Tongue (tissue), 3 donors: ENCODE measurements at places on chromosomes 6 and 20.

DNA sequence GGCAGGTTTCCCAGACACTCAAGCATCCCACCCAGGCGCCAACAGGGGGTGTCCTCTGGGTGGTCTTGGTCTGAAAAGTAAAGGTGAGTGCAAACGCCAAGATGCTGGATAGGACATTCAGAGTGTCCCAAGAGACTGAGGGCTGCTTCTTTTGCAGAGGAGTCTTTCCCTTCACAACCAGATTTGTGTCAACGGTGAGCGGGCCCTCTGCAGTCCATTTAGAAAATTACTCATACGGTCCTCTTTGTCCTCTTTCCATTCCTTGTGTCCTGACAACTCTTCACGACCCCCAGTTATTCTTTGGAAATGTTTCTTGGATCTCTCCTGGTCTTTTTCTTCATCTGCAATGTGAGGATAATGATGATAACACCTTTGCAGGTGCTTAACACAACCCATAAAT is 257.8 kb downstream of the CDC5L start:
- DNase-seq: no peak

GRCh38 chr6:49415358-49415757 is 47.7 kb downstream of the MMUT start:
- no peak for DNase-seq

DNA sequence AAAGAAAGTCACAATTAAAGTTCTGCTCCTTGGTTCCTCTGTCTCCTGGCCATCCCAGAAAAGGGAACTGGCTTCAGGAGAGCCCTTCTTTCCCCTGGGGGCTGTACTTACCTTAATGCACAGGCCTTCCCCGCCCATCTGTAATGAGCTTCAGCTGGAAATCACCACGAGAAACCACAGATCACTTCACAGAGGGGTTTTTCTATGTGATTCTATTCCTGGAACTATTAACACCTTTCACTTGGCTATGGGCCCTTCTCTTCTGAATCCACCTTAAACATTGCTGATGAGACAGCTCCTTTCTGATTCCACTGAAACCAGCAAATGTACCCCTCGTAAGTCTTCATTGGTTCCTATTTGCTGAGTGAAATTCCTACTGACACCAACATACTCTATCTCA is 80.7 kb downstream of the FOXF2 start:
- DNase-seq: no peak

DNA sequence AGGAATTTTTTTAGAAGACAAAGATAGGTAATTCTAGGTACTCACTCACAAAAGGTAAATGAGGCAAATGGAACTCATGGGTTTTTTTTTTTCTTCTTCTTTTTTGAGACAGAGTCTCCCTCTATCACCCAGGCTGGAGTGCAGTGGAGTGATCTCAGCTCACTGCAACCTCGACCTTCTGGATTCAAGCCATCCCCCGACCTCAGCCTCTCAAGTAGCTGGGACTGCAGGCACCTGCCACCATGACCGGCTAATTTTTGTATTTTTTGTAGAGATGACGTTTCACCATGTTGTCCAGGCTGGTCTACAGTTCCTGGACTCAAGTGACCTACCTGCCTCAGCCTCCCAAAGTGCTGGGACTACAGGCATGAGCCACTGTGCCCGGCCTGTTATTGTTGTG is 126.1 kb downstream of the LRRC1 start:
- no peak for DNase-seq

- peak; percentile 22 for DNase-seq
These were observed 72.4 kb downstream of the TRDN start for GRCh38 chr6:123564361-123564760.

DNA sequence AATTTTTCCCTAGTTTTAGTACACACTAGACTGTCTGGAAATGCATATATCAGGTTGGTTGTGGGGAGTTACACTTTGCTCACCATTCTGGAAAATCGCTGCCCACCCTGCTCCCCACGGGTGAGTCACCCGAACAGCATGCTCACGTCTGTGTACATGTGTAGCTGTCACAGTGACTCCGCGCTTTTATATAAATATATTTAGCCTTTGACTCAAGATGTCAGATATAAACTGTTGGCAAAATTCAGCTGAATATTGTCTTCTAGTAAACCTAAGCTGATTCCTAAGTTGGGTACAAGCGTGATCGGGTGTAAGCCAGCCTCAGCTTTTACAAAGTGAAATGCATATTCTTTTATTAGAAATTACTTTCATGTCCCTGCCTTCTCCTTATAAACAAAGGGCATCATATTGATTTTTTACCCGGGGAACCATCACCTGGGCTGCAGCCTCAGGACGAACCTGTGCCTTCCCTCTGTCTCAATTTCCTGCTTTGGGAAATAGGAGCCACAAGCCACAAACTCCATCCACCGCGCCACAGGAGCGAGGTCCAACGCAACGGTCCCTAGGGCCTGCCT is 4.3 kb downstream of the SDCBP2 start:
- no peak for DNase-seq

DNA sequence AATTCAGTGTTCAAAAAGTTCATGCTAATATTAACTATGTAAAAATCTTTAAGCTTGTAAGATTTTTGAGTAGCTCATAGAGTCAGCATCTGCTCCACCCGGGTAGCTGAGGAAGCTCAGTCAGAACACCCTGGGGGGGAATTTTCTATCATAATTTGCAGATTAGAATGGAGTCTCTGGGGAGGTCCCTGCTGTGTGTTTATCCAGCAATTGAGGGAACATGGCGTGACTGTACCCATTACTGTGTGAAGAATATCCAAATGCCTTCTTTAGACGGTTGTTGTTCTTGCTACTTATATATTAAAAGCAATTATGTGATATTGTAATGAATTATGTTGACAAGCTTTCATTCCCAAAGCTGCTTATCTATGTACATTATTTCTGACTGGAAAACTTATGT is 64.8 kb downstream of the AIG1 start:
- DNase-seq: no peak

DNA sequence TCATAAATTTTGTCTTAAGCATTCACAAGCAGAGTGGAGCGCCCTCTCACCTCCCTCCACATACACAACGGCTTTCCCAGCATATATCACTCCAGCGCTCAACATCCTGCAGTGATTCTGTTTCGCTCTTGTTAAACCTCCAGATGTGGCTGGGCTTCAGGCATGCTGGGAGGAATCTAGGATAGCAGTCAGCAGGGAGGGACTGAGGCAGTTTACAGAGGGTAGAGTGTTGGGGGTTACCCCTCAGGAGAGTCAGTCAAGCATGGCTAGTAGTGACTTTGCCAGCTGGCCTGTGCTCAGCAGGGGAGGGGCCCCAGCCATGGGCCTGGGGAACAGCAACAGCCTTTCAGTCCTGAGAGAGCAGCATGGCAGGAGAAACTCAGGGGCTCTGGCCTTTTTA is 161.4 kb upstream of the FLRT3 start:
- DNase-seq: peak; percentile 51

- no peak for DNase-seq
These were observed 113.2 kb downstream of the TMEM170B start for GRCh38 chr6:11650711-11651110.

DNA sequence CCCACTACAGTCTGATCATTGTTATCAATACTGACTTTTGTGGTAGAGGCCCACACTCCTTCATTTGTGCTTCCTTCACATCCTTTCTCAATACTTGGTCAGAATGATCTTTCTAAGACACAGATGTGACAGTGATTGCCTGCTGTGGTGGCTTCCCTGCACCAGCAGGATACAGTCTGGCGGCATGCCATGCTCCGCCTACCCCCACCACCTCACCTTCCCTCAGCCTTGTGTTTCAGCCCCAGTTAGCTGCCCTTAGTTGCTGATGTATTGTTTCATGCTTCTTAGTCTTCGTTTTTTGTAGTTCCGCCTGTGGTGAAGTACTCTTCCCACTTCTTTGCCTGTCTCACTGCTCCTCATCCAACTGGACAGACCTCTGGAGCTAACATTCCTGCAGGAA is 10.9 kb downstream of the LRRC1 start:
- no peak for DNase-seq

DNA sequence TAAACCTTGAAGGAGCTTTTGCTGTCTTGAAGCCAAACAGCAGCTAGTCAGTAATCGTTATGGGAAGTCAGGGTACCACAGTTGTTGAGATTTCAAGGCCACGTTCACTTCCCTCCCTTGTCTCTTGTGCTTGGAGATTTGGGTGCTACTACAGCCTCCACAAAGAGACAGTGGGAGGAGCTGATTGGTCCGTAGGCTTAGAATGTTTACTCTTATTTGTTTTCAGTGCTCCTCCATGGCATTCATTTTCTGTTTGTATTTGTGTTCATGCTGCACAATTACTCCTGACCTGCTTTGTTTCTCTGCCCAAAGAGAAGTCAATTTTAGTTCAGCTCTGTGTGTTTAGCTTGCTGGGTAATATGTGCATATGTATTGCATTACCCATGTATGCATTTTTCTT is 147.7 kb downstream of the PRL start:
- peak; percentile 71 for DNase-seq
